Hippocampal formation (tissue), 2 donors: ENCODE measurements at places on chromosomes 1 and 21.

DNA sequence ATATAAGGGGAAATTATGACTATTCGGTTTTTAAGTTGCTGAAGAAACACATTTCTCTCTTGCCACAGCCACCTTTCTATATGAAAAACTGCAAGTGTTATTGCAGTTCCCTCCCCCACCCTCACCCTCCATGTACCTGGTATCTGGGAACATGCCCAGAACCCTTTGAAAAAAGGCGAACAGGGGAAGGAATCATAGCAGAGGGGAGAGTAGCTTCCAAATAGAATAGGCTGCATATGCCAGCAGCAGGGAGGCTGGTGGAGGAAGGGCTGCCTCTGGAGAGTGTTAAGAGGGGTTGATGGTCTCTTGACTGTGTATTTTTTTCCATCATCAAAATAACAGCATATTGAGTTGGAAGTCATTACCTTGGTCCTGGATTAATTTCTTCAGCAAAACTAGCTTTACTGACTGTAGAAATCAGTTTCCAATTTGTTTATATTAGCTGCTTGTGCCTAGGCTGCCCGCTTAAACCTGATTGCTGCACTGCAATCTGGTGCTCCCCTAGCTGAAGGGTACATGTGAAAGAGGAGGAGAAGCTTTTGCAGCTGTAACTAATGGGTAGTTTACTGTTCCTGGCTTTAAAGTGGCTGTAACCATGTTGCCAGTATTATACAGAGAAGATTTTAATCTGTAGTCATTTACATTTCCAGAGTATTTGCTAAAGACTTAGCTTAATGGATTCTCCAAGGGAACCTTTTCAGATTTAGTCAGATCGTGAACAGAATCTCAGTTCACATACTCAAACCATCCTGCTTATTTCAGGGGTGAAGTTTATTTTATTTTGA lies 22.7 kb downstream of the AHCYL1 start:
- DNase-seq, result no peak

DNA sequence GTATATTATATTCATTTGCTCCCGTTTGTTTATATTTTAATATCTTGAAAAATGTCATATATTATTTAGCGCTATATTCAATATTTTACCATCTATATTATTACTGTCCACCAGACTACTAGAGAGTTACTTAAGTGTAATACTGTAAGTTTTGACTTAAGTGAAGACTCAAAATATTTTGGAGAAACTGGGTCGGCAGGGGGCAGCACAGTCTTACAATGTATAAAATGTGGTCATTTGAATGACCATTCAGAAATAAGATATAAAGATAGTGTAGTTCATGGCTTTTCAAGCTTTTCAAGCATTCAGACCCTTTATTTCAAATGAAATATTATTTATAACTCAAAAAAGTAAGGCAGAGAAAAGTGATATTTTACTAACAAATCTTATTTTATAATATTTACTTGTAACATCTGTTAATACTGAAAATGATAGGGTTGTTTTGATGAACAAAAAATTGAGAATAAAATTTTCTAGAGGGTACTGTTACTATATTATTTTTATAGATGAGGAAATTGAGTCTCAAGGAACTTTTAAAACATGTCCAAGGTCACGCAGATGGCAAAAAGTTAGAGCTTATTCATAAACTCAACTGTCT lies 89.0 kb upstream of the SERTAD4 start:
- DNase-seq, result peak; percentile 37

DNA sequence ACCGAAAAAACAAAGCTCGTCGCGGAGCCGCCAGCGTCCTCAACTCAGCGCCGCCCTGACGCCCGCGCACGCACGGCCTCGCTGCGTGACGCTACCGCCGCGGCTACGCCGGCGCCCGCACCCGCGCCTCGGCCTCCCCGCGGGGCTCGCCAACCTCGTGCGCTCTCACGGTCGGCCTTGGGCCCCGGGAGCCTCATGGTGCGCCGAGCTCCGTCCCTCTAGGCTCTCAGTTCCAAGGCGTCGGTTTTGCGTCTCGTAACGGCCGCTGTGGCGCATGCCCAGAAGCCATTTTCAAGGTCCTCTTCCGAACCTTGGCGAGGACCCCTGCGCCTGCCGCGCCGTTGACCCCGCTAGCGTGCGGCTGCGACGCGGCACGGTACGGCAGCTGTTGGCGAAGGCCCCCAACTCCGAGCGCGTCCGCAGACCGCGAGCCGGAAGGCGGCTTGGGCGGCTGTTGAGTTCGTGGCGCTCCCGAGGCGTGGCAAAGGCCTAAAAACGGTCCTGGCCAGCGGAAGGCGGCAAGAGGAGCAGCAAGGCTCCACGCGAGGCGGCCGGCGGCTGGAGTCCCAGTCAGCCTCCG lies at the start of gene HENMT1:
HENMT1 (minus strand) TSS at position 64 of the 580 bp plus-strand sequence. CDS start 1,209 bp downstream, outside the sequence.
- DNase-seq, result peak; percentile 48

DNA sequence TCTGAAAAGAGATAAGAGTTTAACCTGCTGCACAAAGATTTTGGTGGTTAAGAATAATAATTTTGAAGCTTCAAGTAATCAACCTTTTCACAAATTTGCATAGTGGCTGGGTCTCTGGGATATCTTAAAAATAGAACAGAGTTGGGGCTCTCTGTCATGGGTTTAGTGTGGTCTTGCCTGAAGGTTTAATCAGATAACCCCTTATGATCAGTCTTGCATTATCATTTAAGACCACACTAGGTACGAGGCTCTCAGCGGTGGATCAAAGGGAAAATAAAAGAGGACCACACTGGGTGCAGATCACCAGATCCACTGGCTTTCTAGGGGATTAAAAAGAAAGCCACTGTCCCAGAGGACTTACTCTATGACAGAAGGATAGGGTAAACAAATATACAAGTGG lies 19.5 kb downstream of the LRRC8C start:
- DNase-seq, result no peak

DNA sequence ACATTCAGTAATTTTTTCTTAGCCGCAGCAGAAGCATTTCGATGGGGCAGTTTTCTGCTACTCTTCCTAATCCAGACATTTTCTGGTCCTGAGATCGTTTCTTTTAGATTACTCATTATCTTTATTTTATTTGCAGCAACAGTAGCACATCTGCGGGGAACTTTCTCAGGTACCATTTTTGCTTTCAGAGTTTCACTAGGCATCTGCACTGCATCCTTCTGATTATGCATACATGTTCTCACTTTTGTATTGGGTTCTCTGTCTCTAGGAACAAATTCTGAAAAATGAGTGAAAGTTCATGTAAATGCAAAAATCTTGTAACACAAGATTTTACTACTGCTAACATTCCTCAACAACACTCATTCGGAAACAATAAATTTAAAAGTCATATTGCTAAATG lies 3.9 kb upstream of the PSMG1 start:
- no peak for DNase-seq

DNA sequence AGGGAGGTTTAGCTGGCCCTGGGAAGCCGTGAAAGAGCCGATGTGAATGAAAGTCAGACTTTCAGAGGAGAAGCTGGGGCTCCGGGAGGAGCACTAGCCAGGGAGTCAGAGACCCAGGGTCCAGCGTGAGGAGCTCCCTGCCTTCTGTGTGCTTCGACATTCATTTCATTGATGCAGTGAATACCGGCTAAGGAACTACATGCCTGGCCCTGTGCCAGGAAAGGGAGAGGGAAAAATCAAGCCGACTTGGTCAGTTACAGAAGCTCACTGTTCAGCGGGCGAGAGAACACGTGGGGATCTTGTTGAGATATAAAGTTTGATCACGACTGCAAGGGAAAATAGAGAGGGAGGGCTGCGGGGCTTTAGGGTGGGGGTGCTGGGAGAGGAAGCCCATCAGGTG lies 76.7 kb upstream of the RUNX3 start:
- no peak for DNase-seq

- DNase-seq, result no peak
These were observed 80.8 kb downstream of the C21orf91 start for GRCh38 chr21:17738176-17738953.

- DNase-seq, result no peak
These were observed 187.7 kb upstream of the SGIP1 start for GRCh38 chr1:66346057-66346795.

GRCh38 chr1:39332828-39333227 lies 128.3 kb downstream of the MACF1 start:
- no peak for DNase-seq

- no peak for DNase-seq
These were observed 14.5 kb downstream of the PADI2 start for GRCh38 chr1:17104782-17105181.

GRCh38 chr1:12600880-12601633 lies 17.0 kb downstream of the DHRS3 start:
- DNase-seq, result no peak

- no peak for DNase-seq
These were observed 2.4 kb downstream of the CD84 start for GRCh38 chr1:160576884-160577283.

GRCh38 chr1:1542766-1543705 lies 2.6 kb upstream of the TMEM240 start:
- no peak for DNase-seq

DNA sequence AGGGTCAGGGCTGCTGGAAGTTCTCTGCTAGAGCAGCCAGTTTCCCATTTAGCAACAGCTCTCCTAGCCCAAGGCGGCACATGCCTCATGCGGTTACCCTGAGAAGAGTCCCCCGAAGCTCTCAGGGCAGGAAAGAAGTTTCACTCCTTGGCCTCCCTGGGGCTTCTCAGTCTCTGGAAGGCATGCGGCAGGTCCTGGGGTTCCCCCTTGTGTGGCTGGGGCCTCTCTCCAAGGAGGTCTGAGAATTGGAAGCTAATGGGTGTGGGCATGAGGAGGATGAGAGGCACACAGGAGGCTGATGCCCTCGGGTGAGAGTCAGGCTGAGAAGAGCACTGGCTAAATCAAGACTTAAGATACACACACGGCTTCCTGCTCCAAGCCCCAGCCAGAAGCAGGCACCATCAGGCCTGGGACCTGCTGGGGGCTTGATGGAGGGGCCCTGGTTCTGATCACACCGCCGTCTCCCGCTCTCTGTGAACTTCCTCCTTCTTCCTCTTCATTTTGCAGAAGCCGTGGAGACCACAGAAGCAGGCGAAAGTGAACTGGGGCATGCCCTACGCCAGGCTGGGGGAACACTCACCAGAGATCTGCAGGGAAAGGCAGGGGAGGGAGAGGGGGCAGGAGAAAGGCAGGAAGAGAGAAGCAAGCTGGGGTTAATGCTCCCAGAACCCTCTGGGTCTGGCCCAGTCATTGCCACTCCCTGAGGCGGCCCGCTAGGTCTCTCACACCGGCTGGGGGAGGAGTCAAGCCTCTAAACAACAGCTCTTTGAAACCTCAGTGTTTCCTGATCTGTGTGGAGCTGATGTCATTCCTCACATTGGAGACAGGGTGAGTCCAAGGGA lies 15.1 kb downstream of the BLACAT1 start:
- DNase-seq, result no peak

DNA sequence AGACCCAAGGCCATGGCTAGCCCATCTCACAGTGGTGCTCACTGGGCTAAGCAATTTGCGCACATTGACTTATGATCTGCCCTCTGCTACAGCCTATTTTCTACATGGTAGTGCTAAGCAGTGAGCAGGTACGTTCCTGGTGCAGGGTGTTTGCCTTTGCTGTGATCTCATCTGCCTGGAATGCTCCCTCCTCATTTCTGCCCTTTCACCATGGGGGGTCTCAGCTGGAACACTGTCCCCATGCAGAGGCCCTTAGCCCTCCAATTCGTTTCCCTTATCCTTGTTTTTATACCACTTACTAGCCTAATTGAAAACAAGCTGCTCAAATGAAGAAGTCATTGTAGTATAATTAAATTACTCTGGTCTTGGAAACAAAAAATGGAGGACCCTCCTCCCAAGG lies 2.0 kb upstream of the B3GALT5 start:
- DNase-seq, result no peak

DNA sequence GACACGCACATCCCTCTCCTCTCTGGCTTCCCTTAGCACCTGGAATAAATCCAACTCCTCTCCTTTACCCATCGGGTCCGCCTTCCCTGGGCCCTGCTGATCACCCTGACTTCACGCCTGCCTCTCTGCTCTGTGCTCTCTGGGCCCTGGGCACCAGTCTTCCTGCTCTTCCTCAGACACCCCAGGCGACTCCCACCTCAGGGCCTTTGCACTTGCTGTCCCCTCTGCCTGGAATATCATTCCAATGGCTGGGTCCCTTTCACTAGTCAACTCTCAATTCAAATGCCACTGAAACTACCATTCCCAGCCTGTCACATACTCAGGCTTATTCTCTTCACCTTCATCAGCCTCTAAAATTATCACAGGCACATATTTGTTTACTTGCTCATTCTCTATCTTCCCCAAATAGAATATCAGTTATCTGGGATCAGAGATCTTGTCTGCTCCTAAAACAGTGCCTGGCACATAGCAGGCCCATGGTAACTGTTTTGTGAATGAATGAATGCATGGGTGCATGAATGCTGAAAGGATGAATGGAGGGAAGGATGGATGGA lies 27.2 kb upstream of the SELENON start:
- no peak for DNase-seq

DNA sequence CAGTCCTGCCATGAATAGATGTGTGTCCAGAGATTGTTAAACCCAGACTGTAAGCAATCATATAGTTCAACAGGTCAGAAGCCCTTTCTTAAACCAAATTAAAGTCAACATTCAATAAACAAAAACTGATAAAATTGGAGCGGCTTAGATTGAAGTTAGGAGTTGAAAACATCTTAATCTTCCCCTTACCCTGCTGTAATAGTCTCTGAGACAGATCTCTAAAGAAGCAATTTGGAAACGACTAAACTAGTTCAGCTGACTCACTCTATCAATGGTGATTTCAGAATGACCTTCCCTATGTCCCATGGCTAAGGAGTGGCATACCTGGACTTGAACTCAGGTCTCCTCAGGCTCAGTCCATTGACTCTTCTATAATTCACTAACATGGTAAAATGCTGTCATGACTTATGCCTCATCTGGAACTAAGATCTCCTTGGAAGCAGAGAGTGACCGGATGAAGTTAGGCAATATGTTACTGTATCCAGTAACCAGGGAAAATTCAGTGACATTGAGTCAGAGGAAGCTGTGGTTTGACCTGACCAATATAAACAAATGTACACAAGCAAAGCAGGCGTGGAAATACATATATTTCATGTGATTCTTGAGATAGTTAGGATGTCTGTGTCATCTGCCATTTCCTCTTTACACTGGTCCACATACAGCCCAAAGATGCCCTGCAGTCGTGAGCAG lies 30.1 kb downstream of the SGIP1 start:
- DNase-seq, result no peak

GRCh38 chr1:7298749-7299151 lies 472.3 kb upstream of the VAMP3 start:
- DNase-seq, result no peak

- DNase-seq, result no peak
These were observed 23.1 kb downstream of the EIF2D start for GRCh38 chr1:206589206-206589605.
